ENCODE measurements at places on chromosomes 7 and 10.

- no peak for DNase-seq
Measured at GRCh38 chr10:128859738-128860386, 607.2 kb upstream of the MGMT start.

DNA sequence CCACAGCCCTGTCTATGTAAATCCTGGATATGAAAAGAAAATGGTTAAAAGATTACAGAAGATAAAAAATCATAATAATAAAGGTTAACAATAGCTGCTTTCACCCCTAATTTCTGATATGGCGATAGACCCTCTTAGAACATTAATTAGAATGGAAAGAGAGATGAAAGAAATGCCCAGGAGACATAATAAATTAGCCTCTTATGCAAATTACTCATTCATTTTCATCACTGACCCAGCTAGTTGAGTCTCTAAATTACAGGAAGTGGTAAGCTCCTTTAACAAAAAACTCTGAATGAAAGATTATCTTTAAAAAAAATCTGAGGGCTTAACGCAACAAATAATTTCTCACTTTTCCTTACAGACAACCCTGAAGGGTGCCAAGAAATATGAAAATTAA, 12.4 kb downstream of the GFRA1 start:
- no peak for DNase-seq

- no peak for DNase-seq
Measured at GRCh38 chr10:17062493-17062892, 67.1 kb downstream of the CUBN start.

GRCh38 chr7:129664029-129665012, 52.8 kb downstream of the NRF1 start:
- no peak for DNase-seq

- no peak for DNase-seq
Measured at GRCh38 chr10:122018951-122019413, 30.0 kb downstream of the TACC2 start.

GRCh38 chr7:131816391-131817007, 260.1 kb upstream of the PODXL start:
- DNase-seq, result no peak

DNA sequence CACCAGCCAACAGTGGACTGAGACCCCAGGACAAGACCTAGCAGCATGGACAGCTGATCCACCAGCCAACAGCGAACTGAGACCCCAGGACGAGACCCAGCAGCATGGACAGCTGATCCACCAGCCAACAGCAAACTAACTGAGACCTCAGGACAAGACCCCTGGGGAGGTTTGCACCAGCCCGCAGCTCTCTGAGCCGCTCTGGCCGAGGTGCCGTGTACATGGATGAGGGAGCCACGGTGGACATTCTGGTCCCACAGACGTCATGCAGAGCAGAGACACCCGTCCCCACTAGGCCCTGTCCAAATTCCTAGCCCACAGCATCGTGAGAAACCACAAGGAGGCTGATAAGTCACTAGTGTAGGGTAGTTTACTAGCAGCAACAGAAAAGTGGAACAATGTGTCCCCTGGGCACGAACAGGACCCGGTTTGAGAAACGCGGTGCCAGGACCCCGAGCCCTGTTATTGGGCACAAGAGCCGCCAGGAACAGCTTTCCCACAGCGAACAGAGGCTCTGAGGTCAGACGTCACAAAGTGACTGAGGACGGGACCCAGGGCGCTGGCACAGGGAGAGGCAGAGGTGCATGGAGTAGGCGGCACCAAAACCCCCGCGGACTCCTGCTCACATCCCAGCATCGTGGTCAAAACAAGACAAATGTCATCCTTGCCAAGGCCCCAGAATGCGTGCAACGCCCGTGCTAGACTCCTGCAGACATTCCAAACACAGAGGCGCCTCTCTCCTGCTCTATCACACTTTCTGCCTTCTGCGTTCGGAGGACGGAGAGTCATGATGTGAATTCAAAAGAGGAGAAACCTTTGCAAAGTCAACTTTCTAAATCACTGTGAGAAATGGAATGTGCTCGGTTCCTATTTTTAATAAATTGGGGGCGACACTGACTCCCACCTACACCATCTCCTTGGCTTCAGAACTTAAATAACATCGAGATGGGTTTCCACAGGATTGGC, 8.1 kb downstream of the STK32C start:
- DNase-seq, result no peak

DNA sequence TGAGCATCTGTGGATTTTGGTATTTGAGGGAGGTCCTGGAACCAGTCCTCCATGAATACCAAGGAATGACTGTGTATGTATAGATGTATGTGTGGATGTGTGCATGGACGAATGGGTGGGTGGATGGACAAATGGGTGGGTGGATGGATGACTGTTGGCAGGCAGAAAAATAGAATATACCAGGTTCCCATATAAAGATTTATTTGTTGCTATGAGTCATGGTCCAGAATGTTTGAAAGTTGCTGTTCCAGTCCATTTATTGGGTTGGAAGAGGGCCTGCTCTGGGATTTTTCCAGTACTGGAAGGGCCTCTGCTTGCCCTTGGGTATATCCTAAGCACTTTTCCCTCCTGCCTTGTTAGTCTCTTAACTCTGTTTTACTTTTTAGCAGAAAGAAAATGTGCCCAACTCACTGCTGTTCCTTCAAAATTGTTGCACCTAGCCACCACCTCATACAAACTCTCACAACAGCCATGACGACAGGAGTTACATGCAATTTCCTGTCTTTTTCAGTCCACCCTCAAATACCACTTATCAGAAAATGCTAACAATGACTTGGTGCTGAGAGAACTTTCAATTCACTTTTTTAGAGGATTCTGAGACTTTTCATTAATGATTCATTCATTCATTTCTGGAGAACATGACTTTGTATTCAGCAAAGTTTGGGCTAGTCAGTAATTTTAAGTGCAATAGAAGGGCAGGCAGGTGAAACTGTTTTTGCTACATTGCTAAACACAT, 108.1 kb downstream of the EEPD1 start:
- DNase-seq, result no peak

DNA sequence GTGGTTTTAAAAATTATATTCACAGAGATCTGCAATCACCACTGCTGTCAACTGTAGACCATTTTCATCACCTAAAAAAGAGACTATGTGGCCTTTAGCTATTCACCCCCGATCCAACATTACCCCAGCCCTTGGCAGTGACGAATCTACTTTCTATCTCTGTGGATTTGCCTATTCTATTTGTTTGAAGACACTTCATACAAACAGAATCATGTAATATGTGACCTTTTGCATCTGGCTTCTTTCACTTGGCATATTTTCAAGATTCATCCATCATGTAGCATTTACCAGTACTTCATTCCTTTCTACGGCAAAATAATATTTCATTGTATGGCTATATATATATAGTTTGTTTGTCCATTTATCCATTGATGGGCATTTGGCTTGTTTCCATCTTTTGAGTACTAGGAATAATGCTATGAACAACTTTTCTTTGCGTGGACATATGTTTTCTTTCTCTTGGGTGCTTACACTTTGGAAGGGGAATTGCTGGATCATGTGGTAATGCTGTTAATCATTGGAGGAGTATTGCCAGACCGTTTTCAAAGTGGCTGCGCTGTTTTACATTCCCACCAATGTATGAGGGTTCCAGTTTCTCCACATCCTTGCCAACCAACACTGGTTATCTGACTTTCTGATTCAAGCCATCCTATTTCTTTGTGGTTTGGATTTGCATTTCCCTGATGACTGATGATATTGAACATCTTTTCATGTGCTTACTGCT, 22.3 kb downstream of the ADAMTS14 start:
- DNase-seq, result no peak

DNA sequence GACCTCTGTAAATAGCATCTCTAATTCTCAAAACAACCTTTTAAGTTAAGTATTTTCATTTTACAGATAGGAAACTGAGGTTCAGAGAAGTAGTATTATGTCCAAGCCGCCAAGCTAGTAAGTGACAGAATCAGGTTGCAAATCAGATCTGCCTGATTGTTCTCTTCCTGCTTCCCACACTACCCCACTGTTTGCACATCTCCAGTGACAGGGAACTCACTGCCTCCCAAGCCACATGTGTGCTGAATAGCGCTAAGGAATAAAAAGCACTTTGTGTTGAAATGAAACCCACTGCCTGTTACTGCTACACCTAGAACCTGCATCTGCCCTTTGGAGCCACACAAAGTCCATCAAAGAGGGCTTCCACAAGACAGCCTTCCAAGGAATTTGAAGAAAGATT, 45.1 kb upstream of the WDR11 start:
- DNase-seq, result no peak

DNA sequence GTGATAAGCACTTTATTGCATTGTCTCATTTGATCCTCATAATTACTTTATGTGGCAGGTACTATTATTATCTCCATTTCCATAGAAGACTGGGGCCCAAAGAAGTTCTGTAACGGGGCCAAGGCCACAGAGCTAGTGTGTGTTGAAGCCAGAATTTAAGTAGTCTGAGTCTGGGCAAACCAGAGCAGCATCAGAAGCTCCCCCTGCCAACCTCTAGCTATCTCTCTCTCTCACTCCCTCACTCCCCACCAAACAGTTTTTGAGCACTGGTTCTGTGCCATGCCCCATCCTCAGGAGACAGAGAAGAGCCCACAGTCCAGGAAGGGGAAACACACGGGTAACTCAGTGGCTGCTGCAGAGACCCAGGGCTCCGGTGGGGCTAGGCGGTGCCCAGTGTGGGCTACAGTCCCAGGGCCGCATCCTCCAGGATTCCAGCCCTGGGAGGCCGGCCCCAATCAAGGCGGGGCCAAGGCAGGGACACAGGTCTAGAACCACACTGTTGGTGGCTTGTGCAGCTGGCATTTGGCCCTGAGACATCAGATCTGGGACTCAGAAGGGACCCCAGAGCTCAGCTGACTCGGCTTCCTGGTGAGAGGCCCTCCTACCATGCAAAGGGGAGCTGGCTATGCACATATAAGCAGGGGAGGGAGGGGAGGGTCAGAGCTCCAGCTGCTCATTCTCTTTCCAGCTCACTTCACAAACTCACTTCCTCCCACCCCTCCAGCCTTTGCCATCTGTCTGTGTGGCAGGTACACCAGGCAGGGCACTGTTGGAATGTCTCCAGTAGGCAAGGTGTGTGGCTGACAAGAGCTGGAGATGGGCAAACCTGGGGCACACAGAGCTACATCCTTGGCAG, 34.4 kb downstream of the COL13A1 start:
- no peak for DNase-seq

- DNase-seq, result no peak
Measured at GRCh38 chr10:30088178-30088577, 28.8 kb upstream of the JCAD start.

DNA sequence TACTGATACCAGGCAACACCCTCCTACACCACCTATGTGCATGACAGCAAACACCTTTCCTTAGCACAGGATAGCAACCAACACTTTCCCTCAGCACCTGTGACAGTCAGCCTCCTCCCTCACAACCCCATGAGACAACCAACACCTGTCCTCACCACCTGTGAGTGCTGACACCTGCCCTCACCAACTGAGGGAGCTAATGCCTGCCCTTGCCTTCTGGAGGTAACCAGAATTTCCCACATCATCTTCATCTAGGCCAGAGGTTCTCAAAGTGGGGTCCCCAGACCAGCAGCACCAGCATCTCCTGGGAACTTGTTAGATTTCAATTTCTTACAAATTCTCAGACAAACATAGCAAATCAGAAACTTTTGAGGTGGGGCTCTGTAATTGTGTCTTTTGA, 112.5 kb downstream of the GRID1 start:
- no peak for DNase-seq

DNA sequence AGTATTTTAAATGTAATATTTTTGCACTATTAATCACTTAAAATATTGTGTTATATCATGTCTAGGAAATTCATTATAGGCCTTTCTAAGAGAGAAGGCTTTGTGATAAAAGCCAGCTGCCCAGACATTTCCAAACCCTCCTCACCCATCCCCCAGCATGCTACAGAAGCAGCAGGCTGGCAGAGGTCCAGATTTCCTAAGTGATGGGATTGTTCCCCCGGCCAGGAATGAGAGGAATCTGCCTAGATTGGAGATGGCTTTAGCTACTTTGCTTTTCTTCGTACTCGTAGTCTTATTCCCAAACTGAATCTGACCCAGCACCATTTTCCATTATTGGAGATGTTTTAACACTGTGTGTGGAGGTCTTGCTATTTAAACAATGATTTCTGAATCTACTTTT, 29.4 kb downstream of the CDK14 start:
- no peak for DNase-seq

DNA sequence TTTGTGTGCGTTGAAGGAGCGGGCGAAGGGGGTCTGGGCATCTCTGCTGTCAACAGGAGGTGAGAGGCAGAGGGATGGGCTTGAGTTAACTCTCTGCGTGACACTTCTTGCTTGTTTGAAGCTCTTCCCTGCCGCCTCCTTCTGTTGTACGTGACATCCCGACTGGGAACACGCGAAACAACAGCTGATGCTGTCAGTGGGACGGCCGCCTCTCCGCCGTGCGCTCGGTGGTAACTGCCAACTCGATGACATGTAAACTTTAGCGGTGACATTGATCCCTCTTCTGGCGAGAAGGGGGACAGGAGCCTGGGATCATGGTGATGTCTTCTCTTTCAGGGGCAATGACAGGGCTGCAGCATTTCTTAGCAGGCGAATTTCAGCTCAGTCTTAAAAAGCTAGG, 394.5 kb downstream of the TYW1 start:
- no peak for DNase-seq

- DNase-seq, result no peak
Measured at GRCh38 chr7:124413029-124413428, 352.6 kb downstream of the GPR37 start.

DNA sequence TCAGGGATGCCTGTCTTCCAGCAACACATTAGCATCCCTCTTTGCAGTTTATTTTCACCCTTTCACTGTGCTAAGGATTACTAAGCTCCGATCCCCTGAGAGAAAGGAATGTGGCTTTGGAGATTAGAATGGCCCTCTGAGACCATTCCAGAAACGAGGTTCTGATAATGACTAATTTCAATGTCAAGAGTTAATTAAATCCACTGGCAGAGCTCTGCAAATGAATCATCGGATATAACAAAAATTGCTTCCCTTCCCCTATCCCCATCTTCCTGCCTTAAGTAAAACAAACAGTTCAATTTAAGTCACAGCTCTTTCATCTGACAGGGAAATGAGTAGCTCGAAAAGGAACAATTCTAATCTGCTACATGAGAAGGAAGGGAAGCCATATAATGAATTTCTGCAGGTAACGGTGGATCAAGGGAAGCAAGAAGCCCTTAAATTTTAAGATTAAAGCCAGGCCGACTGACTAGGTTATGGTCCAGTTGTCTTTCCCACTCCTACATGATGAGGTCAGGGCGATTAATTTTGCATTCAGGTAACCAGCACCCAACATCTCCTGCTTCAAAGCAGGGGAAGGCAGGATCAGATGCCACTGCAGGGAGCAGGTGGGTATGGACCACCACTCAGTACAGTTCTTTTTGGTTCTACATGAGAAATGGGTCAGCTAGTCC, 50.5 kb downstream of the MALSU1 start:
- no peak for DNase-seq

DNA sequence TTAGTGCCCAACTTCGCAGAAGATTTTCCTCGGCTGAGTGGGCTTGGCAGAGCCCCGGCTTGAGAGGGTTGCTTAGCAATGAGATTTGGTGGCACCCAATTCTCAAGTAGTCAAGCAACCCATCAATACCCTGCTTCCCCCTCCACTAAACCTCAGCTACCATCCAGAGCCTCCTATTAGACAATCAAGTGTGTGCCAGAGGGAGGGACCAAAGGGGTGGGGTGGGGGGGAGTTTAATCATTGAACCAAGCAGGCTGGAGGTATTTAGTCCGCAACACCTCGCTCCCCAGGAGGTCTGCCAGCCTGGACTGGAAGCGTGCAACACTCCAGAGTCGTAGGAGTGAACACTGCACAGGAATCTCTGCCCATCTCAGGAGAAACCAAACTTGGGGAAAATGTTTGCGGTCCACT, at the start of gene HKDC1:
Gene HKDC1, plus strand, starts transcription at position 292 of the 411 bp plus-strand sequence. Its CDS starts 104 bp downstream, at position 396.
- DNase-seq, result no peak

GRCh38 chr10:9875353-9875752, 1142.3 kb upstream of the CELF2 start:
- no peak for DNase-seq

Data from activated CD8-positive, alpha-beta memory T cell treated with anti-CD3 and anti-CD28 coated beads for 24 hours (primary cell).